ENCODE measurements at places on chromosomes 12 and 14.

DNA sequence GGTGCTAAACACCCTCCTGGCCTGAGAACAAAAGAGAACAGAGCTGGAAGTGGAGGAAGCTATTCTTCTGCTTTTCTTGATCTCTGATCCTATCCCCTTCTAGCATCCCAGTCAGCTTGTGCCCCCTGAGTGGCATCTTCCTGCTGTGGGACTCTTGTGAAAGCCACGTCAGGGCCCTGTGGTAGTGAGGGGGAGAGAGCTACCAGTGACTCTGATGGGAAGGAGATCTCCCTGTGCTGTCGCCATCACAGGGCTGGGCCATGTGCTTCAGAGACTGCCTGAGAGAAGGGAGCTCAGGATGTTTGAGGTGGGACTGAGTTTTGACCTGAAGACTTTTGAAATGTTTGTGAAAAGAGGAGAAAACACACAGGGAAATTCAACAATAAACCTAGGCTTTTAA is 107.6 kb upstream of the FUT8 start:
- DNase-seq = no peak

DNA sequence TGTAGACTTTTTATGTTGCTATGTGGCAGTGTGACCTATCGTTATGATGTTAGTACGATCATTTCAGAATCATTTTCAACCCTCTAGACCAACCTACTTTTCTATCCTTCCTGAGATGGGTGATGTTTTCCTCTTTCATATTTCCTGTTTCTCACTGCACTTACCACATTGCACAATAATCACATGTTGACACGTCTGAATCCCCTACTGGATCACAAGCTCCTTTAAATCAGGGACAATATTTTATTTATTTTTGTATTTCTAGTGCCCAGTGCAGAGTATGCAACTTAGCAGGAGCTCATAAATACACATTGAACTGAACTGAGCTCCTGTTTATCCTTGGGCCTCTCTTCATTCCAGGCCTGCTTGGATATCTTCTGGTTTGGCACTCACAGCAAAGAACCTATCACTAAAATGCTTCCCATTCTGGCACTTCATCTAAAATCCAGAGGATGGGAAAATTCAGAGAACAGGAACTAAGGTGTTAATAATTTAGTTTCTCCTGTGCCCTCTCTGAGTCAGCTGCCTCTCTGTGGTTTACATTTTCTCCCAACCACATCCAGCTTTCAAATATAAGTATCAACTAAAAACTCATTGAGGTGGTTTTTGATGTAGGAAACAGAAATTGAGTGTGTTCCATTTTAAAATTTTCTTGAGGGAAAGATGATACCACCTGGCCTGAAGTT is 69.4 kb upstream of the DYRK2 start:
- DNase-seq = no peak

DNA sequence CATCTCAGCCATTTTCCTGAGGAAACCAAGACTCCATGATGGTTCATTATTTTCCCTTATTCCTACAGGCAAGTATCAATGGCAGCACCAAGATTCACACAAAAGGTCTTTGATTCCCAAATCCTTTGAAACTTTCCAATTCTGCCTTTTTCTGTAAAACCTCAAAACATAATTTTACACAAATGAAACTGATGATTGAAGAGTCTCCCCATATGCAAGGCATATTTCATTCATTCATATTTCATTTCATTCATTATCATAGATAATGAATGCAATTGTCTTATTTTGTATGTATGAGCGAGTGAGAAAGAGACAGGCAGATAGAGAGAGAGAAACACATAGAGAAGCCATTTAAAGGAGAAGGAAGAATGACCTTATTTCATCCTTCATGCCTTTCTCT is 172.8 kb downstream of the BTG1 start:
- no peak for DNase-seq

DNA sequence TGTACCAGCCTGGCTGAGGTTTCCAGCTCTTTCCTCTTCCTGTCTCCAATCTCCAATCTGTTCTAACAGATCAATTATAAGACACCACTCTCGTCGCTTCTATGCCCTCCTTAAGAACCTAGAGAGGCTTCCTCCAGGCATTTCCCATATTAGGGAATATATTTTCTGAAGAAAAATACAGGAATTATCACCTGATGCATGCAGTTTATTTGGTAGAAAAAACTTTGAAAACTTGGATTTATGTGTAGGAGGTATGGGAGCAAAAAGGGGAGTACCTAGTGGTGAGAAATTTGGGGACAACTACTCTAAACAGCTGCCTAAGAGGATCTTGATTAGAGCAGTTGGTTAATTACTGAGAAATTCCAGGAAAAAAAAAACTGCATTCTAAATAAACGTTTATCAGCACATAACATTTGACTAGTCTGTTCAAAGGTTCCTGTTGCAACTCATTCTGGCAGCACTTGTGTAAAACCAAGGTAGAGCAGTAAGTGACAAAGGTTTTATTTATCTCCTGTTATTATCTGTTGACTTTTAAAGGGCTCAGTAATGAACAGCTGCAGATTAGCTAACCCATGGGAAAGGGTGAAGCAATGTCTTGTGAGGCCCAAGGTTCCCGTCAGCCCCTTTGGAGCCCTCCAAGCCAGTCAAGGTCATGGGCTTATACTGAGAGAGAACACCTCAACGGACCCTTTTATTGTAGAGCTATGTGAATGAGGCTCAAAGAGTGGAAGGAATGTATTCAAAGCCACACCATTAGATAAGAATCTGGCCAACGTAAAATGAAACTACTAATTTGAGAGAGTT is 36.4 kb upstream of the NR1H4 start:
- no peak for DNase-seq

DNA sequence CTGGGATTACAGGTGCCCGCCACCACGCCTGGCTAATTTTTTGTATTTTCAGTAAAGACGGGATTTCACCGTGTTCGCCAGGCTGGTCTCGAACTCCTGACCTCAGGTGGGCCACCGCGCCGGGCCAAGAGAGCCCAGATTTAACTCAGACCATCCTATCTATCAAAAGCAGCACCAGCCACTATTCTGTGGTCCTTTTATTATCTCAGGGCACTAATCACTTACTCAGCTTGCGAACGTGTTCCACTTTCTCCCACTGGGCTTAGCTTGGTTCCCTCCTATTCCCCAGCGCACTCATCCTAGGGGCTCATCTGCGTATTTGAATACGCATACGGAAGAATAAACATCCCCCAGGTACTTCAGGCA is 16.2 kb upstream of the AACS start:
- DNase-seq = no peak

DNA sequence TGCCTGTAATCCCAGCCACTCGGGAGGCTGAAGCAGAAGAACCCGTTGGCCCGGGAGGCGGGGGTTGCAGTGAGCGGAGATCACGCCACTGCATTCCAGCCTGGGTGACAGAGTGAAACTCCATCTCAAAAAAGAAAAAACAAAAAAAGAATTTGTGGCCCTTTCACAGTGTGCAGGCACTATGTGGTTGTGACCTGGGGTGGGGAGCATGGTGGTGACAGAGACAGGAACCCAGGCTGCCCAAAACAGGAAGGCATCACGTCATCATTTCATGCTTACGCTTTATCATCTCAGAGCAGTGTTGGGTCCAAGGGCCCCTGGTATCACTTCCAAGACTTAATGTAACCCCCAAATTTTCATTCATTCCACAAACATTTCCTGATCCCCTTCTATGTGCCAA is 175.7 kb upstream of the GSC start:
- DNase-seq = no peak

DNA sequence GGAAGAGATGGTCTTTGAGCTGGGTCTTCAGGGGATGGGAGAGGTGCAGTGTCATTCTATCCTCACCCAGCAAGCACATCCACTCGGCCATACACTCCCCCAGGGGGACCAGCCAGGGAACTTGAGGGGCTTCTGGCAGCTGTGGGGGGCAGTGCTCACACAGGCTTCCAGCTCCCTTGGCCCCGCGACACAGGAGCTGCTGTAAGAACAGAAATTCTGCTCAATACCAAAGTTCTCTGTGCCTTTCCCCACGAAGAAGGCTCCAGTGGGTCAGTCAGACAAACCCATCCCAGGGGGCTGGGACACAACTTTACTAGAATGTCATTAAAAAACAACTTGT is 289.1 kb upstream of the RTL1 start:
- DNase-seq = no peak

DNA sequence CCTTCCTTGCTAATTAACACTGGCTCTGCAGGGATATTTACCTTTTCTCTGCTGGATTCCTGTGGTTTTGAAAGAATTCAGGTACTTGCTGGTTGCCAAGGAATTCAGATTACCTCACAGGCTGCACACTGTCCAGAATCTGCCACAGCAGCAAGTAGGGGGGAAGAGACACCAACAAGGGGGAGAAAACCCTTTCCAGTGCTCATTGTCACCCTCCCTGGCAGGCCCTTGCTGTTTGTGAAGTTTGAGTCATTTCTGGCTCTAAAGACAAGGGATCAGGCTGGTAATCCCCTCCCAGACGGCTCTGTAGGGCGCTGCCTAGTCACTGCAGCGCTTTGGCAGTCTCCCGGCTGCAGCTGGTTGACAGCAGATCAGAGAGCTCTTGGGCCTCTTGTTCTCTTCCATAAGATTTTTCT is 50.8 kb downstream of the TTLL5 start:
- no peak for DNase-seq

- DNase-seq = no peak
Observed at GRCh38 chr12:5520831-5521230, 88.9 kb downstream of the NTF3 start.

DNA sequence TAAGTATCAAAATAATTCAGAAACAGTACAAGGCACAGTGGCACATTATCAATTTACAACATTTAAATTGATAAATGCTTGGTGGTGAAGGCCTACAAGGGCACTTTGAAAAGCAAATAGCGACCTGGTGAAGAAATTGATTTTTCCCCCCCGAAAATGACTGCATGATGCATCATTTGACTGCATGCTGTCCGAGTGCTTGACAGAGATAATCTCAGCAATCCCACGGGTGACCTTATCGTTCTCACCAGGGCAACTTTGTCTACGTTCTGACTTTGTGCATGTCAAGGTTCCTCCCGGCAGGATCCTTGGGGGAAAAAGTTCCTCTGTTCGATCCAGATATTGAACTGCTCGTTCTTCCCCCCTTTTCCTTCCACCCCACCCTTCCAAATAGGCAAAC is 384.8 kb downstream of the EGLN3 start:
- DNase-seq = no peak

DNA sequence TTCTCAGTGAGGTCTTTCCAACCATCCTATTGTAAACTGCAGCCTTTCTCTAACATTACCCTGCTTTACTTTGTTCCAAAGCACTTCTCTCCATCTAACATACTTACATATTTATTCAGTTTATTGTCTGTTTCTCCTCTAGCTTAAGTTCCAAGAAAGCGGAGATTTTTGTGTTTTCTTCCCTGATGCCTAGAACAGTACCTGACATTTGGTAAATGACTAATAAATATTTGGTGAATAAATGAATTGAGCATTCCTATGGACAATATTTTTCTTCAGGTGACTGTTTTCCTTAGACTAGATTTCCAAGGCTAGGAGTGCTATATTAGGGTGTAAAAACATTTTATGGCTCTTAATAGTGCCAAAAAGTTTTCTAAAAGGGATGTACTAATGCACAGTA is 2.4 kb downstream of the RACGAP1 start:
- no peak for DNase-seq

DNA sequence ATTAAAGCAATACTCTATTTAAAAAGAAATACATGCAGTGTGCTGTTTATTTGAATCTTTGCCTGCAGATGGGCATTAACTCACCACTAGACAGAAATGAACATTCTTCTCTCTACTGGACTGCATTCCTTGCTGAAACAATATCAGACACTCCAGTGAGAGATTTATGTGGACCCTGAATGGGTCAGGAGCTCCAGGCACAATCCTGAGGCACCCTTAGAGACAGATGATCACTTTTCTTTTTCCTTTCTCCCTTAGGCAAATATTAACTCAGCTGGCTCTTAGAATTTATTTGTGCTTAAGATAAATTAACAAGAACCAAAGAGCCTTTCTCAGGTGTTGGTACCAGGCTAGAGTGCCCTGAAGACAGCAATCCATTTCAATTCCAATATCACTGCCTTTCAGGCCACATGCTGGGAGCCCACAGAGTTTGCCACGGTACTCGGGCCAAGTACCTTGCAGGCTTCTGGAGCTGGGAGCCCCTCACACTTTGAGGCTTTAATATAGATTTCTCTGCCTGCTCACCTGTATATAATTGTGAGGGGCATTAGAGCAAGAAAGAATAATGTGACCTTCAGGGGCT is 173.0 kb downstream of the EMP1 start:
- no peak for DNase-seq

GRCh38 chr12:9344541-9344940 is 136.3 kb upstream of the PZP start:
- DNase-seq = no peak

- DNase-seq = no peak
Observed at GRCh38 chr12:48736456-48736855, 19.9 kb upstream of the CCNT1 start.

GRCh38 chr12:76586764-76587395 is 27.3 kb upstream of the OSBPL8 start:
- peak; percentile 10 for DNase-seq

DNA sequence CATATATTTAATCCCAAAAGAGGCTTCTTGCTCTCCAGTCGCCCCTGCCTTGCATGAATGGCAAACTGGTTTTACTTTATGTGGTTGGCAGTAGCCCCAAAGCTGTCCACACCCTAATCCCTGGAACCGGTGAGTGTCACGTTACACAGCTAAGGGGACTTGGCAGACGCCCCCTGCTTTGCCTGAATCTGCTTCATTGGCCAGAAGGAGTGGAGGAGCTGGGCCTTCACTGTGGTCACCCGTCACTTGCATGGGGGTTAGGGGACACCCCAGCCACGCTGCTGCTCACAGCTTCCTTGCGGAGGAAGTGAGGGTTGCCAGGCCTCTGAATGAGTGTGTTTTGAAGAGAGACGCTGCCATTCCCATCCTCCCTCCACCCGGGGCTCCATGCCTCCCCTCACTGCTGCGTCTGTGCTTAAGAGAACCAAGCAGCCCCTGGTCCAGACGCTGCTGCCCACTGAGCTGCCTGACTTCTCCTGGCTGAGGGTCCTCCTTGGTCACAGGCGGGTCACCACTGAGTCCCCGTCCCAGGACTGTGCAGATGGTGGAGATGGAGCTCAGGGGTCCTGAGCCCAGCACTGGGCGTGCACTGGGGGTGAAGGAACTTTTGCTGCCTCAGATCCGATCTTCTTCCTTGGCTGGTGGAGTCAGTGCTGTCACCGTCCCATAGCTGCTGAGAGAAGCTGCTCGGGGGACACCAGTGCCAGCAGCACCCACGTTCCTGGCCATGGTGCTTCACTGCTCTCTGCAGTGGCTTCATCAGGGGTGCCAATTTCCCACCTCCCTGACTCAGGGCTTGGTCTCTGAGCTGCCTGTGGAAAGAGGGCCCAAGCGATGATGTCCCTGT is 39.8 kb downstream of the GALNT9 start:
- DNase-seq = no peak

GRCh38 chr12:125129591-125130255 is 64.5 kb downstream of the AACS start:
- DNase-seq = no peak

GRCh38 chr12:34298971-34299801 is 276.9 kb downstream of the ALG10 start:
- no peak for DNase-seq

DNA sequence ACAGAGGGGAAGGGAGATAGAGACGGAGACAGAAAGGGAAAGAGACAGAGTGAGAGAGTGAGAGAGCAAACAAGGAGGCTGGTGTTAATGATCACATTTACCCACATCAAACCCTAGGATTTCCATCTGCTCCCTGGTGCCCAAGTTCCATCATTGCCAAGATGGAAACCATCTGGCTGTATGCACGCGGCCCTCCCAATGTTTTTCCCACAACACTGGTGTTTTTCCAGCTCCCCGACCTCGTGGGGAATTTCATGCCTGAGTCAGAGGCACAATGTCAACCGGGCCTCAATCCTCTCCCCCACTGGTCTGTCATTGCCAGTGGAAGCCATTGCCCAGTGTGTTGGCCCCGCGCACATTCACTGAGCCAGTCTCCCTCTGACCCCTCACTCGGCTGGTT is 19.9 kb upstream of the BDKRB2 start:
- no peak for DNase-seq
